ENCODE measurements at places on chromosomes 3 and 15. TPM values are rescaled to one million over a fixed set of nuclear protein-coding genes. Genes with fewer than 3 reads are reported as not detected.

Gene IL17RD
- not detected for total RNA-seq

Gene CHRNA7
- not detected for total RNA-seq

Gene DUOXA2
- not detected for total RNA-seq

Gene MESP2
- not detected for total RNA-seq

Gene WNT5A
- total RNA-seq = not detected

Gene DPPA4
- total RNA-seq = 0.54 TPM

Gene PROS1
- 0.55 TPM for total RNA-seq

Gene AQP9
- total RNA-seq = not detected

Gene EFCAB12
- 0.81 TPM for total RNA-seq

Gene GOLGA6L9
- total RNA-seq = 1.8 TPM

Gene HGD
- not detected for total RNA-seq

Gene EXD1
- total RNA-seq = not detected

Gene SLC2A2
- not detected for total RNA-seq

Gene ADCY5
- total RNA-seq = 0.10 TPM

Gene ARIH1
- 174 TPM for total RNA-seq

Gene TIGIT
- 7.3 TPM for total RNA-seq

Gene GOLGA6L7
- not detected for total RNA-seq

DNA sequence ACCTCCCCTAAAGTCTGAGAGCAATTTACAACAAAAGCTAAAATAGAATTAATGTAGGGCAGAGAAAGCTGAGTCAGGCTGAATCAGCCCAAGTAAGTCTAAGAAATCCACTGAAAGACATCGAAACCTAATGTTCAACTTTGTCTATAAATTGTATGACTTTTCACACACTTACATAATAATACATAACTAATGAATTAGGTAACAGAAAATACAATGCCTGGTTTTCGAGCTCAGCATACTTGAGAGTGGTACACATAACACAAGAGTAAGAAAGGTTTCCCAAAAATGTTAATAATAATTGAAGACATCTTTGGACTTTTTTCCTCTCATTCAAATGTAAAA lies 55.3 kb upstream of the VGLL4 start:
- no peak for DNase-seq
- H3K4me3 ChIP-seq = no peak overlapping the region
- no peak overlapping the region for H3K27ac ChIP-seq
- H3K4me1 ChIP-seq = no peaks in the 10 kb centered on the region
- H3K27me3 ChIP-seq = no peaks in the 10 kb centered on the region
- peaks cover 2% of the 10 kb centered on the region for H3K36me3 ChIP-seq

GRCh38 chr3:141085343-141086070 lies 34.4 kb downstream of the SPSB4 start:
- H3K27ac ChIP-seq = no peak overlapping the region
- no peaks in the 10 kb centered on the region for H3K36me3 ChIP-seq
- H3K4me1 ChIP-seq = no peaks in the 10 kb centered on the region
- H3K27me3 ChIP-seq = no peaks in the 10 kb centered on the region
- H3K4me3 ChIP-seq = no peak overlapping the region
- DNase-seq = no peak

GRCh38 chr3:66048051-66048395 lies 9.3 kb upstream of the MAGI1 start:
- peaks cover 9% of the 10 kb centered on the region for H3K27me3 ChIP-seq
- H3K4me3 ChIP-seq = no peak overlapping the region
- no peak overlapping the region for H3K27ac ChIP-seq
- no peaks in the 10 kb centered on the region for H3K36me3 ChIP-seq
- no peaks in the 10 kb centered on the region for H3K4me1 ChIP-seq

GRCh38 chr3:178084938-178085816 lies 451.1 kb upstream of the KCNMB2 start:
- no peaks in the 10 kb centered on the region for H3K27me3 ChIP-seq
- no peak overlapping the region for H3K27ac ChIP-seq
- DNase-seq = peak; percentile 71

- H3K36me3 ChIP-seq = no peaks in the 10 kb centered on the region
- H3K4me1 ChIP-seq = peaks cover 4% of the 10 kb centered on the region
- DNase-seq = no peak
- H3K4me3 ChIP-seq = no peak overlapping the region
- H3K27ac ChIP-seq = no peak overlapping the region
- no peaks in the 10 kb centered on the region for H3K27me3 ChIP-seq
These were observed 20.6 kb downstream of the CDCP1 start for GRCh38 chr3:45125550-45126026.

DNA sequence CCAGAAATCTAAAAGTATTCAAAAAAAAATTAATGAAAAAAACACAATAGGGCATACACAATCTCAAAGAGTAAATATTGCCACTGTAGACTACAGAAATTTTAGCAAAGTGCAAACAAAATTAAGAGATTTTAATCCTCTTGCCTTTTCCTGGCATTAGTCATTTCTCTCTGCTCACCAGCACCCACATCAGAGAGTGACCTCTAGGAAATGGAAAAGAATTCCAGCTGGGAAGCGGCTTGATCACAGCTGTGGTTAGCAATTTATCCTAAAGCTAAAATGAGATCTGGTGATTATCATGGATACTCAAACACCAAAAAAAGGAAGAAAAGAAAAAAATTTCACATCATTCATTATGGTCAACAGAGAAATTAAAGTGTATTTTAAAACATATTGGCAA lies 7.5 kb downstream of the CSNK1G1 start:
- peaks cover 15% of the 10 kb centered on the region for H3K4me1 ChIP-seq
- peaks cover 6% of the 10 kb centered on the region for H3K36me3 ChIP-seq
- no peak overlapping the region for H3K27ac ChIP-seq

DNA sequence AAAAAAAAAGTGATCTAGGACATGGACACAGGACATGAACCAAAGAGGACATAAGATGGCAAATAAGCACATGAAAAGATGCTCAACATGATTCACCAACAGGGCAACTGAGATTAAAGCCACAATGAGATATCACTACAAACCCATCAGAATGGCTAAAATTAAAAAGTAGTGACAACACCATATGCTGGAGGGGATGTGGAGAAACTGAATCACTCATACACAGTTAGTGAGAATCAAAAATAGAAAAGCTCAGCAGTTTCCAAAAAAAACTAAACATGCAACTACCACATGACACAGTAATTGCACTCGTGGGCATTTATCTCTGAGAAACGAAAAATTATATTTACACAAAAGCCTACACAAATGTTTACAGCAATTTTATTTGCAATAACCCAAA lies 27.9 kb upstream of the ACKR4 start:
- H3K27me3 ChIP-seq = no peaks in the 10 kb centered on the region
- no peak for DNase-seq
- H3K4me3 ChIP-seq = no peak overlapping the region
- no peak overlapping the region for H3K27ac ChIP-seq

GRCh38 chr15:42363942-42364341 lies 4.6 kb downstream of the CAPN3 start:
- no peaks in the 10 kb centered on the region for H3K27me3 ChIP-seq
- H3K36me3 ChIP-seq = no peaks in the 10 kb centered on the region

DNA sequence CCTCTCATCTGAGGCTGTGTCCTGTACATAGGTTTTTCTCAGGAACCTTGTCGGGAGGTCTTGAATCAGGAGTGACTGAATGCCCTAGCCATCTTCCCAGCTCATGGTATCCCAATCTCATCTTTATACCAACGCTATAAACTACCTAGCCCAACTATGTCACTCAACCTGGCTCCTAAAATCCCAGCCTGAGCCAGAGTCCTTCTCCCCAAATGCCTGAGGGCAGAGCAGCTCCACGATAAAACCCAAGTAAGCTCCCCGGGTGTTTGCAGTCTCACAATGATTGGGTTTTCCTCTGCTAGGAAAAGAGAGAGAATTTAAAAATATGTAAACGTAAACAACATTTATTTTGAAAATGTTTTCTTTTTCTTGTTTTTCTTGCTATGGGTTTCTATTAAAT lies 14.4 kb downstream of the EIF1B start:
- no peaks in the 10 kb centered on the region for H3K36me3 ChIP-seq
- H3K27ac ChIP-seq = no peak overlapping the region
- no peaks in the 10 kb centered on the region for H3K27me3 ChIP-seq

DNA sequence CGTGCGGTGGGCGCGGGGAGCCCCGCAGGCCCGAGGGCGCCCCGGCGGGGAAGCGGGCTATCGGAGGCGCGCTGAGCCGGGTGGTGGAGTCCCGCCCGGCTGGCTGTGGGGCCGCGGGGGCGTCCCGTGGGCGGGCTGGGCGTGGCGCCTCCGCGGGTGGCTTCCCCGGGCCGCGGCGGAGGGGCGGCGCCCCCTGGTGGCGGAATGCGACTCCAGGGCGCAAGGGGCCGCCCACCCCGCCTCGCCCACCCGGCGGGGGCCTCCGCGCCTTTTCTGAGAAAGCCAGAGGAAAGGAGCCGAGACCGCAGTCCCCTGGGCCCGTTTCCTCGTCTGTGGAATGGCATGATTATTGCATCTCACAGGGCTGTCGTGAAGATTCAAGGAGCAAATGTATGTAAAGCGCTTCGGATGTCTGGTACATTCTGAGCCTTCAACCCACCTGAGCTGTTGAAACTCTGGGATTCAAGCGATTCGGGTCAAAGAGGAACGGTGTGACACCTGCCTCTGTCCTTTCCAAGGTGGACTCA lies 31.9 kb upstream of the RAB6B start:
- no peak overlapping the region for H3K4me3 ChIP-seq
- no peaks in the 10 kb centered on the region for H3K36me3 ChIP-seq
- peaks cover 6% of the 10 kb centered on the region for H3K4me1 ChIP-seq
- DNase-seq = peak; percentile 60

- H3K27ac ChIP-seq = no peak overlapping the region
- no peak overlapping the region for H3K4me3 ChIP-seq
- H3K36me3 ChIP-seq = no peaks in the 10 kb centered on the region
- no peak for DNase-seq
- H3K27me3 ChIP-seq = no peaks in the 10 kb centered on the region
- peaks cover 9% of the 10 kb centered on the region for H3K4me1 ChIP-seq
These were observed 13.0 kb downstream of the CACNA2D2 start for GRCh38 chr3:50490424-50490823.

- H3K4me3 ChIP-seq = no peak overlapping the region
- H3K4me1 ChIP-seq = peaks cover 3% of the 10 kb centered on the region
- no peaks in the 10 kb centered on the region for H3K27me3 ChIP-seq
- peaks cover 22% of the 10 kb centered on the region for H3K36me3 ChIP-seq
These were observed 333.0 kb downstream of the LPP start for GRCh38 chr3:188486952-188487351.

- no peak for DNase-seq
- H3K4me3 ChIP-seq = no peak overlapping the region
- H3K27ac ChIP-seq = no peak overlapping the region
- H3K36me3 ChIP-seq = peaks cover 3% of the 10 kb centered on the region
- peaks cover 11% of the 10 kb centered on the region for H3K4me1 ChIP-seq
- no peaks in the 10 kb centered on the region for H3K27me3 ChIP-seq
These were observed 42.5 kb downstream of the ZNF445 start for GRCh38 chr3:44434834-44435510.

GRCh38 chr3:141266186-141266585 lies 34.6 kb downstream of the PXYLP1 start:
- H3K27me3 ChIP-seq = no peaks in the 10 kb centered on the region
- peak overlapping the region; percentile 86 for H3K27ac ChIP-seq
- peak overlapping the region; percentile 78 for H3K4me3 ChIP-seq
- no peak for DNase-seq
- H3K4me1 ChIP-seq = peaks cover 43% of the 10 kb centered on the region
- peaks cover 5% of the 10 kb centered on the region for H3K36me3 ChIP-seq

GRCh38 chr3:176840641-176841286 lies 356.5 kb downstream of the TBL1XR1 start:
- no peaks in the 10 kb centered on the region for H3K36me3 ChIP-seq
- no peak for DNase-seq
- H3K27ac ChIP-seq = no peak overlapping the region
- no peak overlapping the region for H3K4me3 ChIP-seq
- H3K4me1 ChIP-seq = no peaks in the 10 kb centered on the region

DNA sequence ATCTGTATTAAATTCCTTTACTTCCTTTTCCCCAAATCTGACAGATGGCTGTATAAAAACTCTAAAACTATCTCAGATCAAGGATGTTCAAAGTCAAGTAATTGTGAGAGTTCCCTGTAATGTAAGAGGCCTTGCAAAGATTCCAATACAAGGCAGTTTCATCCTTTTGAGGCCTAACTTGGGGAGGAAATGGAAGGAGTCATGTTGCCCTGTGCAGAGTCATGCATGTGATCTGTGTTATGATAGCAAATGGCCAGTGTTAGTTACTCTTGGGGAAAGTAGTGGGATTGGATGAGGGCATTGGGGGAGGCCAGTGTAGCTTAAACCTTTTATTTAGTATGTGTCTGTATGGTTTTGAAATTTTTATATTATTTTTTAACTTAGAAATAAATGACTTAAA lies 23.7 kb upstream of the FBXL22 start:
- no peak for DNase-seq
- H3K36me3 ChIP-seq = peaks cover 23% of the 10 kb centered on the region
- no peaks in the 10 kb centered on the region for H3K27me3 ChIP-seq
- H3K4me1 ChIP-seq = peaks cover 14% of the 10 kb centered on the region

- H3K4me3 ChIP-seq = no peak overlapping the region
- H3K4me1 ChIP-seq = peaks cover 4% of the 10 kb centered on the region
- no peaks in the 10 kb centered on the region for H3K36me3 ChIP-seq
- no peak overlapping the region for H3K27ac ChIP-seq
- DNase-seq = no peak
- H3K27me3 ChIP-seq = peaks cover 51% of the 10 kb centered on the region
These were observed 2.3 kb upstream of the SYNM start for GRCh38 chr15:99102332-99103235.

GRCh38 chr15:75713338-75713895 lies 769 bp upstream of the CSPG4 start:
- H3K36me3 ChIP-seq = no peaks in the 10 kb centered on the region
- no peaks in the 10 kb centered on the region for H3K4me1 ChIP-seq
- DNase-seq = no peak
- no peak overlapping the region for H3K27ac ChIP-seq
- no peak overlapping the region for H3K4me3 ChIP-seq
- peaks cover 11% of the 10 kb centered on the region for H3K27me3 ChIP-seq

DNA sequence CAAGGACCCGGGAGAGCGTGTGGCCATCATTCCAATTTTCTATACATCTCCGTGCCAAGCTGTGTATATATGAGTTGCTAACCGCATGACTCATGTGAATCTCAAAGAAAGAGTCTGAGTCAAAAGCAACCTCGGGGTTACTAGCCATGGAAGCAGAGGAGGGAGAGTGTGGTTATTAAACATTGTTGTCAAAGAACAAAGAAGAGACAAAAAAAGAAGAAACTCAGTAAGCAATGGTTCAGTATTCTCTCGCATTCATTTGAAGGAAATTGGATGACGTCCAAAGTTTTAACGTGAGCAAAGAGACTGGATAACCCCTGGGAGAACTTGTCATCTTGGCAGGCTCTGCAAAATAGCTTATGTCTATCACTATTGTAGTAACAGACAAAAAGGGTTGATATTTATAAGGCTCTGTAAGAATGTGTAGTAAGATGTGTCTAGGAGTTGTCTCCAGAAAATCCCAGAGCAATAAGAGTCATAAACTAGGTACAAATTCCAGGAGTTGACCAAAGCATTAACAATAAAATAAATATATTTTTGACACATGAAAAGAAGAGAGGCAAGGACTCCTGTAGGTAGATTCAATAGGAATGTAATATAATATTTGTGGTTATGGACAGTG lies 52.8 kb upstream of the GRM7 start:
- no peaks in the 10 kb centered on the region for H3K36me3 ChIP-seq
- no peaks in the 10 kb centered on the region for H3K27me3 ChIP-seq
- DNase-seq = no peak
- H3K27ac ChIP-seq = no peak overlapping the region
- H3K4me3 ChIP-seq = no peak overlapping the region
- H3K4me1 ChIP-seq = no peaks in the 10 kb centered on the region
